ENCODE measurements at places on chromosomes 11 and 22.

GRCh38 chr11:57266157-57266556 is 29.1 kb upstream of the APLNR start:
- no peak for DNase-seq

GRCh38 chr22:47299211-47299862 is 536.9 kb downstream of the TBC1D22A start:
- no peak for DNase-seq

DNA sequence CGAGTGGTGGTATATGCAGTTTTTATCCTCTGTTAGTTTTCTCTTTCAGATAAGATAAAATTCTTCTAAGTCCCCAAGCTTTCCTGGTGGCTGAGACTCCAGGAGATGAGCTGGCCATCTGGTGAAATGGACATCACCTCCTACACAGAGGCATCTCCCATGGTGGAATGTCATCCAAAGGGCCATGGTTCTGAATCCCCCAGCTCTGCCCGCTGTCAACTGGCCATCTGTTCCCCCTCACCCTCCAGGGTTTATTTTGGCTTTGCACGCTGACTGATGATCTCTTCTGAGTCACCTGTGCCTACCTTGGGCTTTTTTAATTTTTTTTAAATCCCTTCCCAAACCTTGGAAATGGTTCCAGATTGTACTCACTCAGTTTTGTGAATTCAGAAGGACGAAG is 142.2 kb downstream of the HIPK3 start:
- DNase-seq = no peak

GRCh38 chr11:33452836-33453624 is 195.8 kb downstream of the HIPK3 start:
- DNase-seq = peak; percentile 82

DNA sequence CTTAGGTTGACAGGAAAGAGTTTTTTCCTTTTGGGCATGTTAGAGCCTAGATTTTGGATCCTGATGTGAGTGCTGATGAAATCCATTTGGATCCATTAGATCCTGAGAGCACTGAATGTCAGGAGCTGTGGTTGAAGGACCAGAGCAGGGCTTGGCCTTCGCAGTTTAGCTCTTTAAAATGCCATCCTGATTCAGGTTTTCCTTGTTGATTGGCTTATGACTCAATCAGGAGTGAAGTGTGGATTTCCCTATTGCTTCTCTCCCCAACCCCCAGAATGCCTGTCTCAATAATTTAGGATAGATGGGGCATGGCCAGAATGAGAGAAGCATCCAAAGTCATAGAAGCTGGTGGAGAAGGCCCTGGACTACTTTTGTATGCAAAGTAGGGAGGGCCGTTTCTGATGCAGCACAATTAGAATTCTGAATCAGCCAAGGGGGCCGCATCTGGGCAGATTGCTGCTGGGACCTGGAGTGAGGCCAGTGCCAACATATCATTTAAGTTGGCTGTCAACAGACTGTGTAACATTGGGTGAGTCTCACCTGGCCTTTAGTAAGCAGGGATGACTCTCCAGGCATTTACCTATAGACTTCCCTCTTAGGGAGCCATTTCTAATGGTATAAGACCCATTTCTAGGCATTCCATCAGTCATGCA is 80.5 kb downstream of the TEAD1 start:
- no peak for DNase-seq

GRCh38 chr11:61362542-61362875 is 335 bp downstream of the TMEM138 start:
- peak; percentile 27 for DNase-seq
